SK-MEL-5 (cell line): ENCODE measurements at places on chromosomes 7 and 10. TPM values are rescaled to one million over a fixed set of nuclear protein-coding genes. Genes with fewer than 3 reads are reported as not detected.

DNA sequence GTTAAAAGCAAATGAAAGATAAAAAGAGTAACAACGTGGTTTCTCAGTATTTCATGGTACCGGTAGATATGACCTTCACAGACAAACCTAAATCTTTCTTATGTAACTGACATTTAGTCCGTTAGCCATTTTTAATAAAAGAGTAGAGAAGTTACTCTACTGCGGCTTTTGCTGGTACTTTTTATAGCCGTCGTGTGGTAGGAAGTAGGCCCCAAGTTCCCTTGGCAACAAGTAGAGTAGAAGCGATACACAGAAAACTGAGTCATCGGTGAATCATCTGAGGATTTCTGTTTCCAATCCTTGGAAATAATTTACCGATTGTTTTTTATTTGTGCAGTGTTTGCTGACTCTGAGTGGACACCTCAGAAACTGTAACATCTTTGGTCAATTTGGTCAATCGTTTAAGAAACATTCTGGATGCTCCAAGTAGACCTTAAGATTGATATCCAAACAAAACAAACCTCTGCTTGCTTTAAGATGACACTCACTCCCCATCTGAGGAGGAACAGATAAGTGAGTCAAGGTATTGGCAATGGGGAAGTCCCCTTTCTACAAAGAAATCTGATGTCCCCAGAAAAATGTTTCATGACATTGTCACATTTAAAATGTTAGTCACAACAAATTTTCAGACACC lies 63.9 kb upstream of the AHR start:
- peak; percentile 86 for DNase-seq

GIMAP5 gene
- total RNA-seq, result 0.26 and 0.35 TPM in 2 replicates

- DNase-seq, result no peak
Observed at GRCh38 chr7:41691286-41692190, 11.4 kb downstream of the INHBA start.

DNA sequence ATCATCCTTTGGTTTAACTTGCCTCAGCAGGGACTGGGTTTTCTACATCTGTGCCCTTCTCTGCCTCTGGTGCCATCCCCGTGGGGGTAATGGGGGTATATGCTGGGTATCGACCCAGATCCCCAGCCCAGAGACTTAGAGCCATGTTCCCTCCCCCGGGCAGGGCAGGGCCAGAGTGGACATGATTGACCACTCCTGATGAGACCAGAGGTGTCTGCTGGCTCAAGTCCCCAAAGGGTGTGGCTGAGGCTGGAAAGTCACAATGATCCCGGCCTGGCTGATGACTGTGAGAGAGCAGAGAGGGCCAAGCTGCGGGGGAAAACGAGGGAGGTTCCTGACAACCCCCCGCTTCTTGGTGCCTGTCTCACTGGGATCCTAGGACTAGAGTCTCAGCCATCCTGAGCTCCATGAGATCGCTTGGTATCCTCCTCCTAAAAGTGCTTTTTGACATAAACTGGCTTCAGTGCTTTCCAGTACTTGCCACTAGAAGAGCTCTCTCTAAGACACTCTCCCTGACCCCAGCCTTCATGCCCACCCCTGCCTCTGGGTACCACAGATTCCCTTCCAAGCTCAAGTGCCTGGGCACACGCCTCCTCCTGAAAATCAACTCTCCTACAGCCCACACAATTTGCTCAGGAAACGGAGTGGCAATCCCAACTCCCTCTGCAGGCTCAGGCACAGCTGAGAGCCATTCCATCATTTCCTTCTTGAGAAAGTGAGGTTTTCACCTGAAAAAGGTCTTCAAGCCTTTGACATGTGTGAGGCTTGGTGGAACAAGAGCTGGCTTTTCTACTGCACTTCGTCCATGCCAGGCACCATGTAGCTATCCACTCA lies 33.9 kb downstream of the DRGX start:
- no peak for DNase-seq

- DNase-seq, result no peak
Observed at GRCh38 chr7:158358926-158359645, 228.5 kb downstream of the PTPRN2 start.
